ENCODE measurements at places on chromosomes 3 and 15. TPM values are rescaled to one million over a fixed set of nuclear protein-coding genes. Genes with fewer than 3 reads are reported as not detected.

DNA sequence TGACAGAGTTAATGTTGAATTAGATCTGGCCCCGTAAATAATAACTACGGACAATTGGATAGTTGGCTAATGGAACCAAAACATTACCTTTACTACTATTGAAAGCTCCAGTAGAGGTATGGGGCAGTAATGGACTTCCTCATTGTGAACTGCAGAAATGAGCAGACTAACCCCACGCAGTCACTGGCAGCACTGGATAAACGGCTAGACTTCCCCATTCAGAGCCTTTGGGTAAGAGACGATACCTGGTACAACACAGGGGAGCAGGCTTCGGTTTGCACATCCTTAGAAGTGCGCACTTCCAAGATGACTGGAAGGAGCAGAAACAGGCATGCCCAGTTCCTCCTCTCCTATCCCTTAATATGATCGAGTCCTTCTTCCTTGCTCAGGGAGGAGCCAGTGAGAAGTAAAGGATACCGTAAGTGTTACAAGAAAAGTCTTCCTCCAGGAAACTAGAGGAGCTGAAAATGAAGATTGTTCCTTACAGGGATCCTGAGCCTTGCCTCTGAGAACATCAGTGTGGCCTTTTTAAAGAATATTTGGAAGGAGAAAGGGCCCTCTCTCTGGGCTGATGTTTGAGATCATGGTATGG lies 100.5 kb upstream of the NECTIN3 start:
- no peak overlapping the region for H3K4me3 ChIP-seq
- no peak overlapping the region for H3K27ac ChIP-seq
- H3K4me1 ChIP-seq = no peaks in the 10 kb centered on the region
- H3K36me3 ChIP-seq = no peaks in the 10 kb centered on the region

GRCh38 chr3:66215106-66215505 lies 5.7 kb upstream of the SLC25A26 start:
- peaks cover 2% of the 10 kb centered on the region for H3K4me1 ChIP-seq
- H3K36me3 ChIP-seq = no peaks in the 10 kb centered on the region
- no peak overlapping the region for H3K27ac ChIP-seq

The EAF2 gene
- total RNA-seq = 13.7 TPM

The BFSP2 gene
- not detected for total RNA-seq

GRCh38 chr15:69576948-69577351 lies 124.3 kb downstream of the RPLP1 start:
- H3K4me1 ChIP-seq = peaks cover 39% of the 10 kb centered on the region
- H3K36me3 ChIP-seq = no peaks in the 10 kb centered on the region
- peaks cover 9% of the 10 kb centered on the region for H3K27me3 ChIP-seq
- DNase-seq = peak; percentile 63

The RPUSD3 gene
- 84.3 TPM for total RNA-seq

The GOLGA8S gene
- total RNA-seq = 0.07 TPM

DNA sequence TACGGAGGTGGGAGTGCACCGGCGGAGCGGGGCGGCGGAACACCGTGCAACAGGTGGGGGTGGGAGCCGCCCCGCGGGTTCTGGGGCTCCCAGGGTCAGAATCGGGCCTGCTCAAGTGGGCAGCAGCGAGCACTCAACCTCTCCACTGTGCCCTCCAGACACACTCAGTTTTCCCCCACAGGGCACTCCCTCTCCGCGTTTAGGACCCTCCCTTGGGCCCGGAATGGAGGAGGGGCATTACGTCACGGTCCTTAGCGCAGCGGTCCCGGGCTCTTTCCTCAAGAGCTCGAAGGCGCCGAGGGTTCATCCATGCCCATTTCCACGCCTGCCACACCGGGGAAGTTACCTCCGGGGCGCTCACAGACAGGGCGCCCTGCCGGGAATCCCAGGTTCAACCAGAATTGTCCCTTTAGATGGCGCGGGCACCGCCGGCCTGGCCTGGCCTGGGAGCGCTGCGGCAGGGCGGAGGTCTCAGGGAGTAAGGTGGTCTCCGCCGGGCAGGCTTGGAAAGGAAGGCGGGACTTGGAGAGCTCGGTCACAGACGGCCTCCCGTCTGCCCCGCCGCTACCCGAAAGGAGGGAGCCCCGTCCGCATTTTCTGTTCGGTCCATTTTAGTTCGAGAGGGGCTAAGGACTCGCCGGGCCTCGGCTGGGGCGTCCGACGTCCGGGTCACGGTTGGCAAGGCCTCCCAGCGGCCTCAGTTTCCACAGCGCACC lies 5.1 kb downstream of the RNU6-1 start:
- peaks cover 80% of the 10 kb centered on the region for H3K27me3 ChIP-seq
- peak overlapping the region; percentile 74 for H3K4me3 ChIP-seq
- H3K4me1 ChIP-seq = peaks cover 29% of the 10 kb centered on the region

DNA sequence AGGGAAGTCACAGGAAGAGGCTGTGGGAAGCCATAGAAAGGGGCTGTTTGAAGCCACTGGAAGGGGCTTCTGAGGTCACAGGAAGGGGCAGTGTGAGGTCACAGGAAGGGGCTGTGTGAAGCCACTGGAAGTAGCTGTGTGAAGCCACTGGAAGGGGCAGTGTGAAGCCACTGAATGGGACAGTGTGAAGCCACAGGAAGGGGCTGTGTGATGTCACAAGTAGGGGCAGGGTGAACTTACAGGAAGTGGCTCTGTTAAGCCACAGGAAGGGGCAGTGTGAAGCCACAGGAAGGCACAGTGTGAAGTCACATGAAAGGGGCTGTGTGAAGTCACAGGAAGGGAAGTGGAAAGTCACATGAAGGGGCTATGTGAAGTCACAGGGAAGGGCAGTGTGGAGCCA lies 33.1 kb downstream of the GASK1A start:
- H3K36me3 ChIP-seq = no peaks in the 10 kb centered on the region
- H3K27me3 ChIP-seq = no peaks in the 10 kb centered on the region
- H3K4me1 ChIP-seq = no peaks in the 10 kb centered on the region
- no peak overlapping the region for H3K4me3 ChIP-seq
- no peak for DNase-seq
- no peak overlapping the region for H3K27ac ChIP-seq

GRCh38 chr3:49908373-49909199 lies 4.9 kb upstream of the MST1R start:
- no peak for DNase-seq
- peaks cover 13% of the 10 kb centered on the region for H3K36me3 ChIP-seq
- peaks cover 27% of the 10 kb centered on the region for H3K4me1 ChIP-seq
- H3K27me3 ChIP-seq = no peaks in the 10 kb centered on the region

DNA sequence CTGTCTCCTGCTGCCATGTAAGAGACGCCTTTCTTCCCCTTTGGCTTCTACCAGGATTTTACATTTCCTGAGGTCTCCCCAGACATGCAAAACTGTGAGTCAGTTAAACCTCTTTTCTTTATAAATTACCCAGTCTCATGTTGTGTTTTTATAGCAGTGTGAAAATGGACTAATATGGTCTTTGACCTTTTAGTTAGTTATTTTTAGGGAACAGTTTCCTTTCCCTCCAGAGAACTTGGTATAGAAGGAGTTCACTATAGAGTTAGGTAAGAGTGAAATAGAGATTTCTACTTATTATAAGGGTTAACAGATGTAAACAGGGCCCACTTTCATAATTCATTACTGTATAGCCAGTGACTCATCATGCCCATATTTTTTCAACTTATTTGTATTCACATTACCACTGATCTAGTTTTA lies 170.9 kb downstream of the UNC13C start:
- no peak overlapping the region for H3K4me3 ChIP-seq
- H3K27ac ChIP-seq = no peak overlapping the region
- no peaks in the 10 kb centered on the region for H3K4me1 ChIP-seq
- H3K27me3 ChIP-seq = no peaks in the 10 kb centered on the region

The SH2D7 gene
- not detected for total RNA-seq

- DNase-seq = no peak
- no peaks in the 10 kb centered on the region for H3K4me1 ChIP-seq
- H3K27me3 ChIP-seq = no peaks in the 10 kb centered on the region
- H3K27ac ChIP-seq = no peak overlapping the region
These were observed 535.6 kb upstream of the ALCAM start for GRCh38 chr3:104831071-104831470.

The SST gene
- not detected for total RNA-seq

The ONECUT1 gene
- total RNA-seq = not detected

DNA sequence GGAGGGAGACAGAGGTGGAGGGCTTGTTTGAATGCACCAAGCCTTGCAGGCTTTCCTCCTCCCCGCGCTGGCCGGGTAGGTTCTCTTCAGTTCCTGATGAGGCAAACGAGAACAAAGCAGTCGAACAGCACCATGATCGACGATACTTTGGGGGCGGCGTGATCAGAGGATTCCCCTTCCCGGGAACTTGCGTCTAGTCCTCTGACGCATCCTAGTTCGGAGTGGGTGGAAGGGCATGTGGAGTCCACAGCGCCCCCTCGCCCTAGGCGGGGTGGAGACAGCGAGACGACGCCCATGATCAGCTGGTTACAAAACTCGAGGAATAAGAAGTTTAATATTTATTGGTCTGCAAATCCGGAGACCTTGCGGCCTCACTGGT lies 452 bp upstream of the SV2B start:
- H3K27me3 ChIP-seq = peaks cover 80% of the 10 kb centered on the region
- H3K4me3 ChIP-seq = peak overlapping the region; percentile 77
- peaks cover 23% of the 10 kb centered on the region for H3K4me1 ChIP-seq
- peak overlapping the region; percentile 6 for H3K27ac ChIP-seq

GRCh38 chr3:180250172-180250571 lies 213.4 kb upstream of the PEX5L start:
- H3K36me3 ChIP-seq = no peaks in the 10 kb centered on the region
- no peaks in the 10 kb centered on the region for H3K27me3 ChIP-seq
- H3K27ac ChIP-seq = no peak overlapping the region
- no peaks in the 10 kb centered on the region for H3K4me1 ChIP-seq

GRCh38 chr3:166283840-166284239 lies 446.6 kb upstream of the BCHE start:
- no peak for DNase-seq
- H3K27ac ChIP-seq = no peak overlapping the region
- H3K4me3 ChIP-seq = no peak overlapping the region
- no peaks in the 10 kb centered on the region for H3K27me3 ChIP-seq
- H3K36me3 ChIP-seq = no peaks in the 10 kb centered on the region

GRCh38 chr3:50415816-50416215 lies 56.5 kb upstream of the TMEM115 start:
- no peaks in the 10 kb centered on the region for H3K36me3 ChIP-seq
- peaks cover 3% of the 10 kb centered on the region for H3K4me1 ChIP-seq
- no peak for DNase-seq
- H3K27ac ChIP-seq = no peak overlapping the region

GRCh38 chr3:139647866-139648435 lies 29.8 kb downstream of the NMNAT3 start:
- H3K4me1 ChIP-seq = peaks cover 2% of the 10 kb centered on the region
- H3K4me3 ChIP-seq = no peak overlapping the region
- H3K27ac ChIP-seq = no peak overlapping the region
- no peaks in the 10 kb centered on the region for H3K36me3 ChIP-seq

- no peaks in the 10 kb centered on the region for H3K36me3 ChIP-seq
- DNase-seq = peak; percentile 95
- H3K4me3 ChIP-seq = peak overlapping the region; percentile 96
- peaks cover 34% of the 10 kb centered on the region for H3K27me3 ChIP-seq
- peak overlapping the region; percentile 92 for H3K27ac ChIP-seq
- peaks cover 13% of the 10 kb centered on the region for H3K4me1 ChIP-seq
These were observed 7.4 kb upstream of the IGDCC3 start for GRCh38 chr15:65384895-65385869.

The TTLL13 gene
- 1.4 TPM for total RNA-seq

GRCh38 chr3:37862903-37863815 lies 1.5 kb downstream of the CTDSPL start:
- H3K27me3 ChIP-seq = peaks cover 45% of the 10 kb centered on the region
- peak overlapping the region; percentile 77 for H3K4me3 ChIP-seq
- H3K36me3 ChIP-seq = no peaks in the 10 kb centered on the region
- H3K27ac ChIP-seq = peak overlapping the region; percentile 55

All from activated CD4-positive, alpha-beta T cell treated with anti-CD3 and anti-CD28 coated beads, Interleukin-2, amount 10 ng/mL, durations not matched to agents 24 days and 14 days (primary cell).